ENCODE measurements at places on chromosomes 1 and 21.

DNA sequence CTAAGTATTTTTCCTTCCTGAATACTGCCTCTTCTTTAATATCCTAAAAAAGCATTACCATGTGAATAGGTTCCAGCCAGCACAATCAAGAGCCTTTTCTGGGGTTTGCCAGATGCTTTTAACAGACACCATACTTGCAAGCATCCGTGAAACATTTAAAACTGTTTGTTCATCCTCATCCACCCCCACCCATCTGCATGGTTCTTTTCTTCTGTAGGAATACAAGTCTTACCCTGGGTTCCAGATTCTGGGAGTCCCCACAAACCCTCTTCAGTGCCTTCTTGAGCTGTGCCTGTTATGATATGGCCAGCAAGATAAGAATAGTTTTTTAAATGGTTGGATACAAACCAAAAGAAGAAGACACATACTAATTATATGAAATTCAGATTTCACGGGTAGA lies 354.9 kb upstream of the PLXNA2 start:
- no peaks in the 10 kb centered on the region for H3K36me3 ChIP-seq
- no peak overlapping the region for H3K27ac ChIP-seq
- no peak overlapping the region for H3K4me3 ChIP-seq

DNA sequence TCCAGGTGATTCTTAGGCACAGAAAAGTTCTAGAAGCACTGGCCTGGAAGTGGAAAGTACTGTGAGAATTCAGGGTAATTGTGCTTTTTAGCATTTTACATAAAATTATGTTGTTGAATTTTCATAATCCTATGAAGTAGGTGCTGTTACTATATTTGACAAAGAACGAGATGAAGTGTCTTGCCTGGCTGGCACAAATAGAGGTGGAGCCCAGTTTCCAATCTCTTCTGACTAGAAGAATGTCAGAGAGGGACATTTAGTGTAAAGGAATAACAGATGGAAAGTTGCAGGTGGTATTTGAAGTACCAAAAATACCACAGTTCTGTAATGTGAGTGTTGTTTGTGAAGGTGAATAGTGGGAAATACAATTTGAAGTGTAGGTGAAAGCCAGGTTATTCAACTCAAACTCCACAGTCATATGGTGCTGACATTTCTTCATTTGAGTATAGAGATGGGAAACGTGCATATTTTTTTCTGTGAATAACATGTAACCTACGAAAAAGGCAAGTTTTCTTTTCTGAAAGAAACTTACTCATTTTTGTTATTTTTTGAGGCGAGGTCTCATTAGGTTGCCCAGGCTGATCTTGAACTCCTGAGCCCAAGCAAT lies 3.5 kb upstream of the TMCO2 start:
- H3K4me3 ChIP-seq, result no peak overlapping the region
- no peak overlapping the region for H3K27ac ChIP-seq
- no peak for DNase-seq
- H3K4me1 ChIP-seq, result no peaks in the 10 kb centered on the region

- no peaks in the 10 kb centered on the region for H3K27me3 ChIP-seq
- H3K36me3 ChIP-seq, result no peaks in the 10 kb centered on the region
Measured at GRCh38 chr1:176609556-176610408, 146.8 kb downstream of the PAPPA2 start.

DNA sequence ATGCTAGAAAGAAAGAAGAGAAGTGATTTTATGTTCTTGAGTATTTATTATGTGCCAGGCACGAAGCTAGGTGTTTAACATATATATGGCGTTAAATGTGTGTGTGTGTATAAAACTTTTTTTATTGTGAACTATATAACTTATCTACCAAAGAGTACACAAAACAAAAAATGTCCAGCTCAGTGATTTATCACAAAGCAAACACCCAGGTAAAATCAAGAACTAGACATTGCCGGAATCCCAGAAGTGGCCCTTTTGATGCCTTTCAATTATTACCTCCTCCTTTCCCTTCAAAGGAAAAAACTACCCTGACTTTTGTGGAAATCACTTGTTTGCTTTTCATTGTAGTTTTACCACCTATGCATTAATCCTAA lies 40.5 kb upstream of the ZNF648 start:
- no peaks in the 10 kb centered on the region for H3K36me3 ChIP-seq
- H3K27me3 ChIP-seq, result no peaks in the 10 kb centered on the region
- no peak for DNase-seq
- H3K27ac ChIP-seq, result no peak overlapping the region

GRCh38 chr1:16498573-16499413 lies 15.3 kb downstream of the RNU1-1 start:
- H3K27ac ChIP-seq, result peak overlapping the region; percentile 40
- H3K36me3 ChIP-seq, result no peaks in the 10 kb centered on the region

GRCh38 chr1:182604175-182605164 lies at the start of gene RGS16:
Gene RGS16 (minus strand): TSS chr1:182604389. CDS start chr1:182604259, 130 bp downstream.
- H3K4me1 ChIP-seq, result no peaks in the 10 kb centered on the region
- no peaks in the 10 kb centered on the region for H3K27me3 ChIP-seq
- DNase-seq, result peak; percentile 95
- H3K27ac ChIP-seq, result peak within 1 kb of the TSS; percentile 46
- H3K36me3 ChIP-seq, result no peaks in the 10 kb centered on the region
- H3K4me3 ChIP-seq, result peak within 1 kb of the TSS; percentile 47

- no peak for DNase-seq
- H3K36me3 ChIP-seq, result no peaks in the 10 kb centered on the region
- H3K27me3 ChIP-seq, result no peaks in the 10 kb centered on the region
- no peaks in the 10 kb centered on the region for H3K4me1 ChIP-seq
- no peak overlapping the region for H3K27ac ChIP-seq
Measured at GRCh38 chr21:36656138-36656537, 42.8 kb upstream of the SIM2 start.

- no peak for DNase-seq
- no peaks in the 10 kb centered on the region for H3K4me1 ChIP-seq
- no peak overlapping the region for H3K27ac ChIP-seq
- no peaks in the 10 kb centered on the region for H3K27me3 ChIP-seq
- no peaks in the 10 kb centered on the region for H3K36me3 ChIP-seq
- no peak overlapping the region for H3K4me3 ChIP-seq
Measured at GRCh38 chr1:85148524-85149250, 52.1 kb downstream of the SYDE2 start.

GRCh38 chr1:232319518-232320210 lies 310.3 kb downstream of the SIPA1L2 start:
- no peak for DNase-seq
- no peaks in the 10 kb centered on the region for H3K27me3 ChIP-seq
- no peaks in the 10 kb centered on the region for H3K36me3 ChIP-seq
- no peak overlapping the region for H3K27ac ChIP-seq

DNA sequence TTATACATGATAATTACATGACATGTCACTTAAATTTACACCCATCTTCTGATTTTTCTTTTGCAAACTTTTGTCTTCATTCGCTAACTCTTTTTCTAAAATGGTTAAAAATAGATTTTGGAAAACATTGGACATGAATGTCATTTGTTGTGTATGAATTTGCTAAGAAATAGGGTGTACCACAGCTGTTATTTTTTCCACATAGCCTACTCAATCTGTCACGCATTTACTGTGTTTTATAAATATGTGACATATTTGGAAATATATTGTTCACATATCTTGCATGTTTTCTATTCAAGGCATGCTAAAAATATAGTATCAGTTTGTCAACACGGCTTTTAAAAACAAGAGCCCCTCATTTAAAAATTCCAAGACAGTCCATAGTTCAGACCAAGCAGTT lies 47.9 kb upstream of the TARBP1 start:
- no peaks in the 10 kb centered on the region for H3K27me3 ChIP-seq
- no peak for DNase-seq
- H3K4me3 ChIP-seq, result no peak overlapping the region
- H3K36me3 ChIP-seq, result no peaks in the 10 kb centered on the region
- peaks cover 23% of the 10 kb centered on the region for H3K4me1 ChIP-seq

GRCh38 chr1:26833432-26834405 lies 7.2 kb downstream of the ZDHHC18 start:
- H3K4me3 ChIP-seq, result no peak overlapping the region
- no peaks in the 10 kb centered on the region for H3K27me3 ChIP-seq
- no peak for DNase-seq
- H3K4me1 ChIP-seq, result peaks cover 38% of the 10 kb centered on the region
- no peak overlapping the region for H3K27ac ChIP-seq
- H3K36me3 ChIP-seq, result peaks cover 33% of the 10 kb centered on the region

- no peak overlapping the region for H3K27ac ChIP-seq
- no peaks in the 10 kb centered on the region for H3K4me1 ChIP-seq
- no peak for DNase-seq
- no peaks in the 10 kb centered on the region for H3K27me3 ChIP-seq
- no peak overlapping the region for H3K4me3 ChIP-seq
Measured at GRCh38 chr1:14976256-14976655, 177.3 kb upstream of the TMEM51 start.

- peaks cover 8% of the 10 kb centered on the region for H3K4me1 ChIP-seq
- no peaks in the 10 kb centered on the region for H3K27me3 ChIP-seq
- peak overlapping the region; percentile 100 for H3K27ac ChIP-seq
- H3K36me3 ChIP-seq, result no peaks in the 10 kb centered on the region
- DNase-seq, result peak; percentile 79
Measured at GRCh38 chr1:203536980-203537455, 43.1 kb downstream of the OPTC start.

GRCh38 chr1:41507110-41507720 lies 22.7 kb upstream of the EDN2 start:
- H3K27ac ChIP-seq, result no peak overlapping the region
- H3K4me3 ChIP-seq, result no peak overlapping the region
- no peaks in the 10 kb centered on the region for H3K4me1 ChIP-seq
- H3K27me3 ChIP-seq, result no peaks in the 10 kb centered on the region
- DNase-seq, result no peak
- no peaks in the 10 kb centered on the region for H3K36me3 ChIP-seq

DNA sequence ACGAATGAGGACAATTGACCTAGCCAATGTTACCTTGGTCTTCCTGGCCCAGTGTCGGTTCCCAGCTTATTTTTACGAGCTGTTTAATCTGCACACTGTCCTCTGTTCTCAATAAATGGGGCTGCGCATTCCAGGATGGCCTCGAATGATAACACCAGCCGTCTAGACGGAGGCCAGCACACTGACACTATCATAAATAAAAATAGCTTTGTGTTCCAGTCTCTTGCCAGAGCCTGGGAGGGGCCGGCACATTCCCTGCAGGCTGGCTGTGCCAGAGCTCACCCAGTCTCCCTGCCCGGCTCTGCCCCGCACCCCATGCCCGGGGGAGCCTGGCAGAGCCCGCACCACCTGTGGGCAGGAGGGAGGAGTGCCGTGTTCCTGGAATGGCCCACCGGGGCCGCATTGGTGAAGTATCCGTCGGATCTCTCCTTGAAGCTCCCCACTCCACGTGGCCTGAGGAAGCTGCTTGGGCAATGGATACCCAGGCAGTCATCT lies 92.1 kb downstream of the SPSB1 start:
- no peak overlapping the region for H3K27ac ChIP-seq
- no peaks in the 10 kb centered on the region for H3K36me3 ChIP-seq
- no peak for DNase-seq
- no peaks in the 10 kb centered on the region for H3K27me3 ChIP-seq
- no peak overlapping the region for H3K4me3 ChIP-seq

GRCh38 chr1:196607981-196608380 lies 259 bp downstream of the KCNT2 start:
- H3K4me1 ChIP-seq, result peaks cover 36% of the 10 kb centered on the region
- DNase-seq, result no peak
- H3K36me3 ChIP-seq, result no peaks in the 10 kb centered on the region
- H3K27ac ChIP-seq, result peak overlapping the region; percentile 75
- no peaks in the 10 kb centered on the region for H3K27me3 ChIP-seq
- H3K4me3 ChIP-seq, result peak overlapping the region; percentile 55

Measured in right lobe of liver (tissue), 6 donors.